Naive thymus-derived CD4-positive, alpha-beta T cell (primary cell): ENCODE measurements at places on chromosomes 16 and 17. TPM values are rescaled to one million over a fixed set of nuclear protein-coding genes. Genes with fewer than 3 reads are reported as not detected.

- DNase-seq: no peak
Observed at GRCh38 chr17:33873201-33873617, 381.9 kb upstream of the CCL2 start.

Gene GPR179
- not detected for total RNA-seq

DNA sequence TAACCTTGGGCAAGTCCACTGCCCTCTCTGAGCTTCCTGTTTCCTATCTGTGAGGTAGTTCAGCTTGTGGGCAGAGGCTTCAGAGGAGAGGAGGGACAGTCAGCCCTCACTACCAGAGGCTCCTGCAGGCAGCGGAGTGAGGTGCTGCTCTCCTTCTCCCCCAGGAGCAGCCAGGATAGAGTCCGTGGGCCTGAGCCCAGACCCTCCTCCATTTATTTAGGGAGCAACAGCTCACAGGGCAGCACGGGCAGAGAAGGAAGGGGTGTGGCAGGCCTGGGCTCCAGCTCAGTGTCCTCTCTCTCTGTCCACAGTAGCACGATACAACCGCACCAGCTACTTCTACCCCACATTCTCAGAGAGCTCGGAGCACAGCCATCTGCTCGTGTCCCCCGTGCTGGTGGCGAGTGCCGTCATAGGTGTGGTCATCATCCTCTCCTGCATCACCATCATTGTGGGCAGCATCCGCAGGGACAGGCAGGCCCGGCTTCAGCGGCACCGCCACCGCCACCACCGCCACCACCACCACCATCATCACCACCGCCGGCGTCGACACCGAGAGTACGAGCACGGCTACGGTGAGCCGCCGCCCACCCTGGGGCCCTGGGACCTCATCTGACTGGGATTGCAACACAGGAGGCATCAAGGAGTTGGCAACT, 42.3 kb downstream of the BEAN1 start:
- DNase-seq: no peak

Gene GUCY2D
- 0.07 TPM in 1 of 2 replicates, not detected in the other for total RNA-seq
